DND-41 (cell line): ENCODE measurements at places on chromosomes 2 and 18.

GRCh38 chr2:46315103-46315890, 18.1 kb downstream of the EPAS1 start:
- DNase-seq, result no peak

GRCh38 chr18:48790869-48791635, 159.7 kb downstream of the SMAD7 start:
- DNase-seq, result no peak

GRCh38 chr18:13191779-13192178, 26.8 kb upstream of the LDLRAD4 start:
- DNase-seq, result no peak

- no peak for DNase-seq
Observed at GRCh38 chr2:56534321-56534720, 350.5 kb downstream of the CCDC85A start.

GRCh38 chr2:54740333-54740732, 16.9 kb downstream of the EML6 start:
- DNase-seq, result no peak

DNA sequence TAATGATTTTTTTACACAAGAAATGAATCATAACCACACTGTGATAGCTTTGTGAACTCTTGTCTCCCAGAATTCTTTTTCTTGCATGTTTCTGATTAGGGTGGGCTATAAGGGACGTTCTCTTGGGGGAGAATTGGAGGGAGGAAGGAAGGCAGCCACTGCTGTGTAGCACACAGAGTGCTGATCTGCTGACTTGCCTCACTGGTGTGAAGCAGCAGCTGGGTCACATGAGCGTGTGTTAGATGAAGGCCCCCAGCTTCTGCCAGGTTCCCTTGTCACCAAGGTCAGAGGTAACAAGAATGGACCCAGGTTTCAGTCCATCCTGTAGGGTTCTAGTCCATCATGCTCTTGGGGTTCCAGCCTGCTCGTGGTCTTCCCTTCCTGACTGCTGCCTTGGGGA, 107.4 kb upstream of the GLI2 start:
- DNase-seq, result no peak

DNA sequence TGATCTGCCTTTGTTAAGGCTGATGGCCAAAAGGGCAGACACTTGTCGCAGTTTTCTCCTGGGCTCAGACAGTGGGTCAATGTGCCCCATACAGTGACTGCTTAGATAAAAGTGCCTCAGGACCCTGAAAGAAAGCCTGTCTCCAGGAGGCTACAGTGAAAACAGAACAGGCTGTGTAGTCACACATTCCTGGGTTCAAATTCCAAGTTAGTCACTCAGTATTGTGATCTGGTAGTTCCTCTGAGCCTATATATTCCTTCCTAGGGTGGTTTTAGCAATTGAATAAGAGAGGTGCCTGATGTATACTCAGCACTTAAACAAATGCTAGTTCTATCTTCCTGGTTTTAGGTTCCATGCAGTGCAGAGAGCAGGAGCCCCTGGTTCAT, 54.4 kb downstream of the RPL37A start:
- DNase-seq, result no peak

- DNase-seq, result no peak
Observed at GRCh38 chr18:13696961-13697360, 29.4 kb downstream of the FAM210A start.

GRCh38 chr2:27710640-27711430, 47.1 kb downstream of the SLC4A1AP start:
- DNase-seq, result no peak

DNA sequence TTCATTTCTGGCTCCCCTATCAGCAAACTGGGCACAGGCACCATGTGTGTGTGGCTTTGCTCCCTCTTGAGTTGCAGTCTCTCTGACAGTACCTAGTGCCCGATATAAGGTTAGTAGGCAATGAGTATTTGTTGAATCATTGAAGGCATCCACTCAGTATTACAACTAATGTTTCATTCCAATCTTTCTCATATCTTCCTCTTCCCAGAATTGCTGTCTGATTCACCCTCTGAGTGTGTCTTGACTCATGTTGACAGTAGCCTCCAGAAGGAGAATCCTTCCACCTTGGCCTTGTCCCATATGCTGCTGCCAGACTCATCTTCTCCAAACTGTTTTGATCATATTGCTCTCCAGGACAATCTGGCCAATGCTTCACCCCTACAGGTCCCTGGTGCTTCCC, 202.5 kb downstream of the LRRTM1 start:
- DNase-seq, result no peak

DNA sequence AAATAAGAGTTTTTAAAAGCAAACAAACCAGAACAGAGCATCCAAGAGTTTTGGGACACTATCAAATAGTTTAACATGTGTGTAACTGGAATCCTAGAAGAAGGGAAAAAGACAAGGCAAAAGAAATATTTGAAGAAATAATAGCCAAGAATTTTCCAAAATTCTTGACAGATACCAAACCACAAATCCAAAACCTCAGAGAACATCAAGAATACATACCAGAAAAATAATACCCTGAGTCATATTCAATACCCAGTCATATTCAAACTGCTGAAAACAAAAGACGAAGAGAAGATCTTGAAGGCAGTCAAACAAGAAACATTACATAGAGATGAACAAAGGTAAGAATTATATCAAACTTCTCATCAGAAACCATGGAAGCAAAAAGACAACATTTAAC, 22.9 kb downstream of the INO80C start:
- DNase-seq, result no peak

GRCh38 chr2:113846429-113846828, 43.5 kb upstream of the ACTR3 start:
- no peak for DNase-seq

DNA sequence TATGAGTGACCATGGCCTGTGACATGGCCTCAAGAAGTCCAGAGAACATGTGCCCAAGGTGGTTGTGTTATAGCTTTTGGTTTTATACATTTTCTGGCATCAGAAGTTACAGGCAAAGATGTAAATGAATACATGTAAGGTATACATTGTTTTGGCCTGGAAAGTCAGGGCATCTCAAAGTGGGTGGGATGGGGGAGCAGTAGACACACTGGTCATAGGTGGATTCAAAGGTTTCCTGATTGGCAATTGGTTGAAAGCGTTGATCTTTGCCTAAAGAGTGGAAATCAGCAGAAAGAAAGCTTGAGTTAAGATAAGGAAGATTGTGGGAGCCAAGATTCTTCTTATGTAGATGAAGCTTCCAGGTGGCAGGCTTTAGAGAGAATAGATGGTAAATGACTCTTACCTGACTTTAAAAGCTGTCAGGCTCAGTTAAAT, 62.1 kb upstream of the DYNAP start:
- no peak for DNase-seq

GRCh38 chr2:158668001-158668765, 126.9 kb upstream of the DAPL1 start:
- no peak for DNase-seq

DNA sequence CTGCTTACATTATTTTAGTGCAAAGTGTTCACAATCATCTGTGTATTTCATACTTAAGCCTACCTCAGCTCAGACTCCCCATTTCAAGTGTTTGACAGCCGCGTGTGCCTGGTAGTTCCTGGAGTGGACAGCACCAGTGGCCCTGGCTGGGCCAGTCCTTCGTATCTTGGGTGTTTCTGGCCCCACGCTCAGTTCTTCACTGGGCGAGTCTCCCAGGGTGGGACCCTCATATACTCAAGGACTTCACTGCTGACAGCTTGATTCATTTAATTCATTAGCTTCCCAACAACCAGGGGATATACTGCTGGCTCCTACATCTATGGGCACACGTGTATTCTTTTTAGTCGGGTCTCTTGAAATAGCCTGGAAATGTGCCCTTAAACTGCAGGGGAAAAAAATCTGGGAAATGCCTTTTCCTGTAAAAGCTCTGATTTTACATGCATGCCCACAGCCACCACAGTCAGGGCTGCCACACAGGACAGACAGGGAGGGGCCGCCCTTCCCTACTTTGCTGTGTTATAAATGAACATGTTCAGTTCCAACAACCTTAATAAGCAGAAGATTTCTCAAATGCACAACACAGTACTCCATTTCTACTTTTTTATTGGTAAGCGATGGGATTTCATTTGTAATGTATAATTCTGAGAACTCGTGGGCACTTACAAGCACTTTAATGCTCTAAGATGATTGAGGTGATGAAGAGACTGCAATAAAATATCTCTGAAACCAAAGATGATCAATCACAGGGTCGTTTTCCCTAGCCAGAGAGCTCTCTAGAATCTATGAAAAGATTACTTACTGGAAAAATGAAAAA, 205.5 kb upstream of the REV1 start:
- DNase-seq, result no peak

DNA sequence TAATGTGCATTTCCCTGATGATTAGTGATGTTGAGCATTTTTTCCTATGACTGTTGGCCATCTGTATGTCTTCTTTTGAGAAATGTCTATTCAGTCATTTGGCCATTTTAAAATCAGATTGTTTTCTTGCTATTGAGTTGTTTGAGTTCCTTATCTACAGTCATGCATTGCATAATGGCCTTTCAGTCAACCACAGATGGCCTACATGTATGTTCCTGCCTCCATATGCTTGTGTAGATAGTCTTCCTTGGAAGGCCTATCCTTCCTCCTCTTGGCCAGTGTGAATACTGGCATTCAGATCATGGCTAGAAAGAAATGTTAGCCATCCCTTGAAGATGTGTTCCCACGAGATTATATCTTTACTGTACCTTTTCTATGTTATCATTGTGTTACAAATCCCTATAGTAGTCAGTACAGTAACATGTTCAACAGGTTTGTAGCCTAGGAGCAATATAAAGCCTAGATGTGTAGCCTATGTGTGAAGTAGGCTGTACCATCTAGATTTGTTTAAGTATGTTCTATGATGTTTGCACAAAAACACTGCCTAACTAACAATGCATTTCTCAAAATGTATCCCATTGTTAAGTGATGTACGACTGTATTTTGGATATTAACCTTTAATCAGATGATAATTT, 65.6 kb upstream of the CD302 start:
- DNase-seq, result no peak

GRCh38 chr2:173653432-173653805, 298.7 kb downstream of the CDCA7 start:
- no peak for DNase-seq

GRCh38 chr18:7576685-7577084, 9.6 kb downstream of the PTPRM start:
- DNase-seq, result no peak

DNA sequence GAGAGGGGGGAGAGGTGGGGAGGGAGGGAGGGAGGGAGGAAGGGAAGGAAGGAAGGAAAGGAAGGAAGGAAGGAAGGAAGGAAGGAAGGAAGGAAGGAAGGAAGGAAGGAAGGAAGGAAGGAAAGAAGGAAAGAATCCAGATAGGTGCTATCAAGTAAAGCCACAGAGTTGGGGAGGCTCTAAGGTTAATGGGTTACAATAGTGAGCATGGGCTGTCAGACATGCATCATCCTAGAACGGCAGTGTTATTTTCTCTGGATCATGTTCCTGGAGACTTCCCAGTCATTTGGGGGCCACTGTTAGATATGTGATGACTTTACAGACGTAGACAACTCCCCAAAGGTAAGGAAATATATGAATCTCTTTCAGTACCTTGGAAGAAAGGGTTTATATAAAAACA, 31.1 kb downstream of the CDK15 start:
- no peak for DNase-seq

DNA sequence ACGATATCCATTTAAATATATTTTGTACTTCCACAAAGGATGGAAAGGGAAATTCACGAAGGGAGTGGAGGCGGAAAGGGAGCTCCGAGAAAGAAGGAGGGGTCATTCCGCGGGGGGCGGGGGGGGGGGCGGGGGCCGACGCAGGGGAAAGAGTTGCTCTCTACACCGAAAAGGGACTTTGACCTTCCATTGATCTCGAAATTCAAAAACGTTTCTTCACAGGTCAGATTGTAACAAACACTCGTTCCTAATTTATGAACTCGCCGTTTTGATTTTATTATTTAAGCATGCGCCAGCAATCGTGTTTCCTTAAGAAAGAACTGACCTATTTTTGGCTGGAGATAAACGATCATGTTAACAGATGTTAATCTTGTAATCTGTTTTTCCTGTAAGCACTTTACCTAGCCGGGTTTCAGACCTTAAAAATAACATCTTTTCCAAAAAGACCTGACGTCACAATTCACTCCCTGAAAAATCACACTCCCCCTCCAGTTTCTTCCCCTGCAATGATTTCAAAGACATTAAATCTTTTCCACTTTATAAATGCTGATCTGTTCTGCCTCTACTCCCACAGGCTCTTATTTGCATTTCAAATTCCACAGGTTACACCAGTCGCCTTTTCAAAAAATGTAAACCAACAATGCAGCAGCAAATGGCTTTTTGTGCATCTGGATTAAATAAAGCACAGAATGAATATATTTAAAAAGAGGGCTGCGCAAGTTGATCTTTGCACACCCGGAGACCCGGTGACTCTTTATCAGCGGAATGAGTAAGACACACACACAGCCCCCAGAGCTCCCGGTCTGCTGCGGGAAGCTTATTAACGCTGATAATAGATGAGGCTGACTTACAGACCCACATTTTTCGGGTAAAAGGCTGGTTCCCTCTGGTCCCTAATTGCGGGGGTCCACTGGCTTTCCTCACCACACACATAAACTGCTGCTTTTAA, 1.6 kb downstream of the ZNF516 start:
- no peak for DNase-seq

GRCh38 chr18:26646901-26647300, 98.5 kb upstream of the KCTD1 start:
- no peak for DNase-seq

DNA sequence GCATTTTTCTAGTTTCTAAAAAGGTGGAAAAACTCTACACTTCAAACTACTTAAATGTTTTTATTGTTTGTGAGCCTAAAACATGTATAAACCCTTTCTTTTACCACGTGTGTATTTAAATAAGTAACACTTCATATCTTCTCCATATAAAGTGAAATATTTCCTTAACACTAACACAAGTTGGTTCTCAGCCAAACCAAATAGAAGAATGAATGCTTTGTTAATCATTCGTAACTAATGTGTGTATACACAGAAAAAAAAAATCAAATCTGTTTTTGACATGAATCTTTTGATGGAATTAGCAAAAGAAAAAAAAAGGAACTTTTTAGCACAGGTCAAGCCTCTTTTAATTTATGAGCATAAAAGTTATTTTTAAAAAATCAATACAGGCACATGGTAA, 89.3 kb downstream of the EHBP1 start:
- DNase-seq, result no peak

- no peak for DNase-seq
Observed at GRCh38 chr18:79796016-79796415, 1.7 kb upstream of the KCNG2 start.

GRCh38 chr2:231717281-231718171, 9.2 kb downstream of the PTMA start:
- peak; percentile 64 for DNase-seq
